Esophagus mucosa (tissue), 1 donor: ENCODE measurements at places on chromosomes 7 and 10. TPM values are rescaled to one million over a fixed set of nuclear protein-coding genes. Genes with fewer than 3 reads are reported as not detected.

DNA sequence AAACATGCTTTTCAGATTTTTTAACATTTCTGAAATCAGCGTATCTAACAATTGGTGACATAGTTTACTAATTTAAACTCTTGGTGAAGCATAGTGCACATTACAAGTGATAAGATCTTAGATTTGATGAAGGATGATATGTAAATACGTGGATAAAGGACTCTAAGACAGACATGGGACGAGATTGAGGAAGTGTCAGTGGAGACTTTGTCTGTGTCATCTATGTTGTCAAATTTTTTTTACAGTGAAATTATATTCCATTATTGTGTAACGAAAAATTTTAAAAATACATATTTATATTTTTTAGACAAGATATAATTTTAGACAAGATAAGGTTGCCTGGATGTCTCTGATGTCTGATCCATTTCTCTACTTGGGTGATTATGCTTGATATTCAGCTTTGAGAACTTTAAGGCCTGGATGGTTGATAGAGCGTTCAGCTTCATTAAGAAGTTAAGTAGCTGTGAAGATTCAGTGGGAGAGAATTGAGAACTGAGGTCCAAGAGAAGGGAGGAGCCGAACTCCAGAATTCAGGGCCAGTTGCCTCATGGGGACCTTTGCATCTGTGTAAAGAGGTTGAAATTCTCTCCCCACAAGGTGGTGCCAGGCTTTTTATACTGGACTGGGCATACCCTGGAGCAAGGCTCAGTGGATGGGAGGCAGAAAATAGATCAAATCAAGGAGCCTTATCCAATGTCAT, 62.7 kb downstream of the KAT6B start:
- no peak for ATAC-seq

DNA sequence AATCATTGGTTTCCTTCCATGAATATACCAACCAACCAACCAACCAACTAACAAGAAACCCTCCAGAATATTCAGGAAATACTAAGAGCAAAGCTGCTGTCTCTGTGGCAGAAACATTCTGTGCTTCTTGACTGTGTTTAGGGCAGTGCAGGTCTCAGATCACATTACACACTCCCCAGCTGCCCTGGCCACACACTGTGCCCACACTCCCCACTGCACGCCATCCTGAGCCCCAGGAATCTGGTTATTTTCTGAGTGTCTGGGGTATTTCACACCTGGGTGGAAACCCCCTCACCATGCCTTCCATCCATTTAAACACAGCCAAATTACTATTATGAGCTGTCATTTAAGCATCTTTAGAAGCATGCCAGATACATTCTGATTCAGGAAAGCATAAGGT, 183.7 kb upstream of the ANK3 start:
- ATAC-seq, result no peak

- peak; percentile 49 for ATAC-seq
Observed at GRCh38 chr7:131769241-131769640, 212.8 kb upstream of the PODXL start.

The CASD1 gene
- total RNA-seq, result 6.8 TPM

The FOXP2 gene
- 5.0 TPM for total RNA-seq

The GPER1 gene
- 1.6 TPM for total RNA-seq

The LHFPL3 gene
- not detected for total RNA-seq

GRCh38 chr10:101886521-101887312, 43.1 kb upstream of the KCNIP2 start:
- no peak for ATAC-seq

The TMEM176A gene
- 2.6 TPM for total RNA-seq

The RSPH10B gene
- total RNA-seq, result not detected

DNA sequence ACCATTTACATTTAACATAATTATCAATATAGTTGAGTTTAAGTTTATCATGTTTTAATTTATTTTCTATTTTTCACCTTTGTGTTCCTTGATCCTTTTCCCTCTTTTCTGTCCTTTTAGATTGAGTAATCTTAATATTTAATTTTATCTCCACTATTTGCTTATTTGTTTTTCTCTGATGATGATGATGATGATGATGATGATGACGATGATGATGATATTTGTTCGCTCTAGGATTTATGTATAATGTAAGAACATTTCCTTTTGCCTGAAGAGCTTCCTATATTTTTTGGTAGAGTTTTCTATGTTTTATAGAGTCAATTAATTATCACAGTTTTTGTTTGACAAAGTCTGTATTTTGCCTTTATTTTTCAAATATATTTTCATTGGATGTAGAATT, 104.2 kb downstream of the GLRX3 start:
- no peak for ATAC-seq

DNA sequence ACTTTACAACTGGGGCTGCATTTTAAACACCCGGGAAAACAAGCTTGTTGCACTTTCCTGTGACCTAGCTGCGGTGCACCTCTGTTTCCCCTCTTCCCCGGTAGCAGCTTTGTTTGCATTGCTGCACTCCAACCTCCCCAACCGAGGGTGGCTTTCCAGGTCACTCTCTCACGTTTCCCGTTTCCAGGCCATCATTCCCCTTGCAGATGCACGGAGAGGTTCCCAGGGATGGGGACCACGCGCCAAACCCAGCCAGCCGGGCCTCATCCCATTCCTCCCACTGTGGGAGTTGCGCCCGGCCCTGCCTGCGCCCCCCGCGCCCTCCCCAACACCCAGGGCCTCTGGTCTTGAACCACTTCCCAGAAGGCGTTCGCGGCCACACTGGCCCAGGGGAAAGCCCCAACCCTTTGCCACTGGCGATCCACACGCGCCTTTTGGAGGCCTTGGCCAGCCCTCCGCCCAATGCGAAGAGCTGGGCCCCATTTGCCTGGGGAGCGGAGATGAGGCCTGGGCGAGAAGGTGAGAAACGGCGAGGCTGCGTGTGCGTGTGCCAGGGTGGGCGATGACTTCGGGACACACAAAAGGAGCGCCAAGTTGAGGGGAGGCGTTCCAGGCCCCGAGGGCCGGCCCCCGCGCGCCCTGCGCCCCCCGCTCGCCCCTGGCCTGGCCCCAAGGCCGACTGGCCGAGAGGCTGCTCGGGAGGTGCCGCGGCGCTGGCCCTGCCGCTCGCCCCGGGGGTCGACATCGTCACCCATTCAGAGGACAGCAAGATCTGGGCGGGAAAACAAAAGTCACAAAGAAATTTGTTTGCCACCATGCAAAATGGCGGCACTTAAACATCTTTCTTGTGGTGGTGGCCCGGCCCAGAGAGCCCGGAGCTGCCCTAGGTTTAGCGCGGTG, 15.9 kb downstream of the SKIDA1 start:
- ATAC-seq, result no peak

DNA sequence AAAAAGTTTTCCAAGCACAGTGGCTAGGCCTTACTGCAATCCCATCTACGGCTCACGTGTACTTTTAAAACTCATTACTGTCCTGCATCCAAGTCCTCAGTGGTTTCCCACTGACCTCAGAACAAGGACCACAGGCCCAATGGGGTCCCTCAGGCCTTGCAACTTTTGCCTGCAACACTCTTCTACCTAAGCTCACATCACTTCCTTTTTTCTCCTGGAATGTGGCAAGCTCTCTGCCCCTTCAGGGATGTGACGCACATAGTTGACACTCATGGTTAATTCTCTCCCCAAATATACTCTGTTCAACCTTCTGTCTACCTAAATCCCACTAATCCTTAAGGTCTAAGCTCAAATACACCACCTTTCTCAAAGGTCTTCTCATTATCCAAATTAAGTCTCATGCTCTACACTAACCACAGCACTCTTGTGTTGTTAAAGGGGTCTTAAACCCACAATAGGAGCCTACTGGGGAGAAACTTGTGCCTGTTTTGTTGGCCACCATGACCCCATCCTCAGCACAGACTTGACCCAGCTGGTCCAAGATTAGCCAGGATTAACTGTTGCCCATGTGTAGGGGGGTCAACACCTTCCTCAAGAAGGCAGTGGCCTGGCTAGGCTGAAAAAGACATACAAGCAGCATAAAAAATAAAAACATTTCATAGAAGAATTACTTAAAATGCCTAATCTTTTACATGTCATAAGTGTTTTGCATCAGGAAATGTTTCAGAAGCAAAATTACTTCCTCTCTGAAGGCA, 15.2 kb downstream of the HNRNPF start:
- no peak for ATAC-seq

The NKX2-3 gene
- total RNA-seq, result 0.12 TPM

- no peak for ATAC-seq
Observed at GRCh38 chr10:63128443-63128842, 4.7 kb upstream of the NRBF2 start.

DNA sequence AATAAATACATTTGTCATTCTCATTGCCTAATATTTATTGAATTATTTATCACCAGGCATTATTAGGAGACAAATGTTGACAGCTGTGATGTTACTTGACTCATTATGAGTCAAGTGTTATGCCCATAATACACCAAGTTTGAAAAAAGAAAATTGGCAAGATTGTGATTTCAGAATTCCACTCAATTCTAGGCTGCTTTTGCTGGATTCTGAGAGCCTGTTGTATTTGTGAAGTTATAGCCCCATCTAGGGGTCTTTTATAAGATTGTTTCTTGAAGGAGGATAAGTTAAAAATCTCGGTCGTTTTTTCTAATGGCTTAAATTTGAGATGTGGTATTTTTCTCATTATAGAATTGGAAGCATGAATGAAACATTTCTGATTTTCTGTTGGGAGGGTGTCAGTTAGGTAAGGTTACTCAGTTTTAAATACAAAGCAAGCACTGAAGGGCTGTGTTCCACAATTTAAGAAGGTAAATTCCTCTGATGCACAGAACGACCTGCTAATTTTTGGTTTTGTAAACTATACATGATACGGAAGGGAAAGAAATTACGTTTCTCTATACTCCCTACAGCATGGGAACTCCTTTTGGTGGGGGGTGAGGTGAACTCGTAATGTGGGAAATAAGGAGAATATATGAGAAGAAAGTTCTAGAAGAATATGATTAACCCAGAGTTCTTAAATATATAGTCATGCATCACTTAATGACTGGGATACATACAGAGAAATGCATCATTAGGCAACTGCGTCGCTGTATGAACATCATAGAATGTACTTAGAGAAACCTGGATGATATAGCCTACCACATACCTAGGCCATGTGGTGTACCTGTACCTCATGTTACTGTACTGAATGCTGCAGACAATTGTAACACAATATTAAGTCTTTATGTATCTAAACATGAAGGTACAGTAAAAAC, 2.6 kb downstream of the STK31 start:
- peak; percentile 50 for ATAC-seq

The GOLGA7B gene
- 1.4 TPM for total RNA-seq

GRCh38 chr10:28432210-28432676, 100.7 kb upstream of the WAC start:
- peak; percentile 69 for ATAC-seq

DNA sequence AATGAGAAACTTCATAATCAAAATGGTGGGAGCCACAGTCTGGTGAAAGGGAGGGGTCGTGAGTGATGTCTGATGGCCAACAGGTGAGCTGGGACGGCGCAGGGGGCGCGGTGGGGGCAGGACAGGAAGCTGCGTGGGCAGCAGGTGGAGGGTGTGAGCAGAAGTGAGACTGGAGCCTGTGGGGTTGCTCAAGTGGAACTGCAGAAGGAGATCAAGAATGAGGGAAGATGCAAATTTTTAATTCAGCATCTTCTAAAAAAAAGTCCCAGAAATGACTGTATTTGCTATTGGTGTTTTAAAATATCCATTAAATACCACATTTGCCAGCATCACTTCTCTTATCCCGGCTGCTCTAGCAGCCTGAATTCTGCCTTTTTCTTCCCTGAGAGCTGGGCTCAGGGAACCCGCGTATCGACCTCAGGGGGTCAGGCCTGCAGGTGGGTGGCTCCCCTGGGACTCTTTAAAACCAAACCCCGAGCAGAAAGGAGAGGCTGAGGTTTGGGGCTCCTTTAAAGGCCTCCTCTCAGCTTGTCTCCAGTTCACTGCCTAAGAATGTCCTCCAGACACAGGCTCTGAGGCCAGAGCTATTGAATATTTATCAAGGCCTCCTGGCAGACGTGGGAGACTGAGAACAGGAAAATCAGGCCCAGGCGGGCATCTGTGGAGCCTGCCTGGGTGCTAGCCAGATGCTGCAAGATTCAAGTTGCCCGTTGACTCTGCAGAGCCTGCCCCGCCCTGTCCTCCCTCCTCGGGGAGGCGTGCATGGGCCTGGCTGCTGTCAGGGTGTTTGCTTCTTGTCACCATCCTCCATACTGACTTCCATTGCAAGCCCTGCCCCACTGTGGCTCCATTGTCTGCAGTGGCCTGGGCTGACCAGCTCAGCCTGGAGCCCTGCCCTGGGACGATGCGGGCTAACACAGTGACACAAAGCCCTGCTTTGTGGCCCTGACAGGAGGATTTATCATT, 53.9 kb downstream of the SYPL1 start:
- ATAC-seq, result peak; percentile 87

DNA sequence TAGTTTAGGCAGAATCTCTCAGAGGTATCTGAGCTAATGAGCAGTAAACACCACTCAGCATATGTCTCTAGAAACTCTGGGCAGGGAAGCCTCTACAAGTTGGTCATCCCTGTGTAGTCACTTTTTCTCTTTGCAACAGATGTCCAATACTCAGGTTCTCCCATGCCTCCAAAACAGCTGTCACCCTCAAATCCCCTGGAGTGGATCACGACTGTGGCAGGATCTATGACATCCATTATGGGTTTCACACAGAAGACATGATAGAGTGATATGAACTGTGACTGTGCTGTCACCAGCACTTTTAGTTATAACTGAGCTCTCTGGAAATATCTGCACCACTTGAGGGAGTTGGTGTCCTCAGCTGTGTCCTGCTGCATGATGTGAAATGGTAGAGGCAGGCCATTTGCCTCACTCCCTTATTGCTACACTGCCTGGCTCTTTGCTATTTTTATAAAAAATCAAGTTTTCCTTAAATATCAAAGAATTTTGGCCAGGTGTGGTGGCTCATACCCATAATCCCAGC, 24.1 kb upstream of the ZNRF2 start:
- no peak for ATAC-seq

DNA sequence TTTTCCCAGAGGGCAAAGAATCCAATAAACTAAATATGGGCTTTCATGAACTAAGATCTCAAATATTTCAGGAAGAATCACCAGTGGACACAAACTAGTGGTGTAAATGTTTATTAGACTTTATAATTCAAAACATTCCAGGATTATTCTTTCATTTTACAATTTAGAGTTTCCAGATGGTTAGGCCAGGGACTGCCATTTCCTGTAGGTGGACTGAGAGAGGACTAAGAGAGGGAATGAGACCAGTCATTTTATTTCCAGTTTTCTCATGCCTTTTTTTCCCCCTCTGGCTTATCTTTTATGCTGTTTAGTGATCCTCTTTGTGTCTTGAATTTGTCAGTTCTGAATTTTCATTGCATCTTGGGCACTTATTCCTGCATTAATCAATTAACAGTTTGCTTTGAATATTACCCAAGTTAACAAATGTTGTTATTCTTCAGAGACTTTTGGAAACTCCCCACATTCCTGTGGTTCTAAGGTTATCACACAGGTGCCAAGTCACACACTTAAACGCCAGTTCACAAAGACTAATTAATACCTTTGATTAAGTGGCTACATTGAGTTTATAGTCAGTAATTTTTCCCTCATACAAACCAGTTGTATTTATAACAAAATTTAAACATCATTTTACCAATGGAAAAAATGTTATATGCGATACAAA, 12.3 kb downstream of the CISD1 start:
- ATAC-seq, result no peak

GRCh38 chr7:93941945-93942344, 20.4 kb downstream of the GNG11 start:
- no peak for ATAC-seq

GRCh38 chr7:131335639-131336381, 8.1 kb downstream of the MKLN1 start:
- no peak for ATAC-seq
